T-helper 17 cell (primary cell): ENCODE measurements at places on chromosomes 2 and 18.

GRCh38 chr18:71352618-71353017 lies 1063.8 kb downstream of the SOCS6 start:
- DNase-seq = no peak

- no peak for DNase-seq
Measured at GRCh38 chr2:18475884-18476283, 84.6 kb downstream of the RDH14 start.

- DNase-seq = no peak
Measured at GRCh38 chr2:135043345-135043744, 3.9 kb downstream of the MAP3K19 start.

DNA sequence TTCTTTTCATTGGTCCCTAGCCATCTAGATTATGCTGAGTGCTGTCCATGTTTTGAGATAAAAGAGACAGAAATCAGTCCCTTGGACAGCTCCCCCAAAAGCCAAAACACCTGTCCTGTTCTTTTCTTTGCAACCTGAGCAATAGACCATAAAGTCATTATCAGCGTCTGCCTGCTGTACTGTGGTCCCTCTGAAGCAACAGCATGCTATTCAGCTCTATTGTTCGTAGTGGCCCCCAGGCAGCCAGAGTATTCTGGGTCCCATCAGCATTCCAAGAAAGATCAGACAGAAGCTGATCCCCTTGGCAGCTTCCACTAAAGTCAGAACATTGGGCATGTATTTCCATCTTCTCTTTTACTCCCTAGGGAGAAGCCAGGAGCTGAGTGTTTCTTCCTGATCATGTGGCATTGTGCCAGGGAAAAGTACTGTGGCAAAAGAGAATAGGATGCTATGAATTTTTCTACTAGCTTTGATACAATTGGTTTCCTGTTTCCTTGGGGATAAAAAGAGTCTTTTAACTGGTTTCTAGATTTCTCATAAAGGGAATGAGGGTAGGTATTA lies 33.6 kb upstream of the ZSWIM2 start:
- DNase-seq = no peak

DNA sequence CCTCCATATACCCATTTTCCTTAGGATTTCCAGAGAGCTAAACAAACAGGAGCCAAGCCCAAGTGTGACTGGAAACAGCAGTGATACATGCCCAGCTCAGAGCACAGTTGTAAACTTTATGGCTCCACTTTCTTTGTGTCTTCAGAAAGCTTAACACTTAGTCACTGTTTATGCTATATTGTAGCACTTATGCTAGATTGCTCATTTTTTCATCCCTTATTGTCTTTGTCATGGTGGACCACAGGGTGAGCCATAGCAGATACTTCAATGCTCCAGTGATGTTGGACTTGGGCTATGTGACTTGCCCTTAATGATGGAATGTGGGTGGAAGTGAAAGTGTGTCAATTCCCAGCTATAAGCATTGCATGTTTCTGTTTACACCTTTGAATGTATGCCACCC lies 401.6 kb downstream of the METTL4 start:
- DNase-seq = no peak

- DNase-seq = no peak
Measured at GRCh38 chr2:65411056-65411795, 21.2 kb downstream of the SPRED2 start.

DNA sequence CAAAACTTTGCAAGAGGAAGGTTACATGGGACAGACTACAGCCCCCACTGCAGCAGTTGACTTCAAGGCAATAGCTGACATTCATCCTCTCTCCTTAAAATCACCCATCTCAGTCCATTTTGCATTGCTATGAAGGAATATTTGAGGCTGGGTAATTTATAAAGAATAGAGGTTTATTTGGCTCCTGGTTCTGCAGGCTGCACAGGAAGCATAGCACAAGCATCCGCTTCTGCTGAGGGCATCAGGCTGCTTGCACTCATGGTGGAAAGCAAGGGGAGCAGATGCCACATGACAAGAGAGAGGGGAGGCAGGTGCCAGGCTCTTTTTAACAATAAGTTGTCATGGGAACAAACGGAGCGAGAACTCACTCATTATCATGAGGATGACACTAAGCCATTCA lies 646.0 kb downstream of the ZEB2 start:
- no peak for DNase-seq

DNA sequence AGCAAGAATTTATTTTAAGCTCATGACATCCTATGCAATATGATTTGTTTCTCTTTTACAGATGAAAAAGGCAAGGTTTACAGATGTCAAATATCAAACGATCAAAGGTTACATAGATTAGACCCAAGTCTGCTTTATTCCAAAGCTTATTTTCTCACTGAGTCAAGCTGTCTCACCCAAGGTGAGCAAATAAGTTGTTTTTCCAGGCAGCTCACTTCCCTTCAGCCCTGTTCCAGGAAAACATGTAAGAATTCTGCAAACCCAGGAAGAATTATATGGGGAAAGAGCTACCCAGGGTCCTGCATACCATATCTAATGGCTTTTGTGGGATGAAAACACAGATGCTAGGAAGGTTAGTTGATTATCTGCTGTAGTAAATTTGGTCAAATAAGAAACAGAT lies 57.7 kb upstream of the SCN9A start:
- DNase-seq = no peak

DNA sequence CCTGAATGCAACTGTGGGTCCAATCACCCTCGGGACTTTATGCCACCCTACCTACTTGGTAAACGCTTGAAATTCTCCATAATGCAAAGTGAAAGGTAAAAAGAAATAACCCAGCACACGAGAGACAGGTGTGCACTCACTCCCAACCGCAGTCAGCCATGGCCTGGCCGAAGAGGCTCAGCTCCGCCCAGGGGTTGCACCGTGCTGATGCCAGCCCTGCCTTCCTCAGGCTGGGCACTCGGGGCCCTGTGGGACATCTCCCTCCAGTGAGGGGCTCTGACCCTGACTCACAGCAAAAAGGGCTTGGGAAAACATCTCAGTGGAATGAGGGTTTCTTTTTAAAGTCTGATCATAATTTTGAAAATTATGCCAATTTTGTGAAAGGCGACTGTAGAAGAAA lies 13.3 kb downstream of the SLC66A2 start:
- DNase-seq = no peak

DNA sequence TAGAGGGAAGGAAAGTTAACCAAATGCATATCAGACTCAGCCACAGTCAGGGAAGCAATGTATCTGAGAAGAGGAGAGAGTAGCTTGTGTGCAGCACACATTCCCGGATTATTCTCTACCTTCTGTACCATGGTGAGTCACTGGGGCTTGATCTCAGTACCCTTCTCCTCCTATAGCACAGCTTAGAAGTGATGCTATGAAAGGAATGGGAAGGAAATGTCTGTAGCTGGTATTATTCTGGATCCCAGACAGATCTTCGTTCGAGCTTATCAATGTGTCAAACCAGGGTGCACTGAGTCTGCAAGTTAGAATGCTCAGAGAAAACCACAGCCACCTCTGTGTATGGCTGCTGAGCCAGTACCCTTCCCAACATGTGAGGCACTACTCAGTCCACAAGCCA lies 88.0 kb upstream of the NFU1 start:
- DNase-seq = no peak

DNA sequence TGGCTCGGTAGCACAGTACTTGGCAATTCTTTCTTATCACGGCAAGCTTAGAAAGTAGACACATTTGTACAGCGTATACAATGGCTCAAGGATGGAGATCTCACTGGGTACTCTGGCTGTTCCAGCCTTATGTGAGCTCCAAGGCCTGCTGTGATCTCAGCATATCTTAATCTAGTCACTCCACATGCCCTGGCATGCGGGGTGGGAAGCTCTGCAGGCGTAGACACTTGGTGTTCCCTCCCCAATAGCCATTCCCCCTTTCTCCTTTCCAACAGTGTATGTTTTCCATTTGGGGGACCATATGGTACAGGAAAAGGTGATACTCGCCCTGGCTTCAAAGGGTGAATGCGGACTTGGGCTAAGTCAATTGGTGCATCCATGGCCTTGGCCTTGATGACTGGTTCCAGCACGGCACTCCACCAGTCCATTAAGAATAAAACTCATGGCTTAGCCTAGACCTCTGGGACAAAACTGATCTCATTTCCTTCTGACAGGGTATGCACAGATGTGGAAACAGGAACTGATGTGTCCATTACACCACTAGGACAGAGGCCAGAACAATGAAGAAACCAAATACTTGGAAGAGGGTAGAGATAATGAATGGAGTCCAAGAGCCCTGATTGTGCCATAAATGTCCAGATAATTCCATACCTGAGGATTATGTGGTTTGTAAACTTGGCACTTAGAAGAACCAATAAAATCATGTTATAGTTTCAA lies 28.4 kb downstream of the TGIF1 start:
- no peak for DNase-seq

DNA sequence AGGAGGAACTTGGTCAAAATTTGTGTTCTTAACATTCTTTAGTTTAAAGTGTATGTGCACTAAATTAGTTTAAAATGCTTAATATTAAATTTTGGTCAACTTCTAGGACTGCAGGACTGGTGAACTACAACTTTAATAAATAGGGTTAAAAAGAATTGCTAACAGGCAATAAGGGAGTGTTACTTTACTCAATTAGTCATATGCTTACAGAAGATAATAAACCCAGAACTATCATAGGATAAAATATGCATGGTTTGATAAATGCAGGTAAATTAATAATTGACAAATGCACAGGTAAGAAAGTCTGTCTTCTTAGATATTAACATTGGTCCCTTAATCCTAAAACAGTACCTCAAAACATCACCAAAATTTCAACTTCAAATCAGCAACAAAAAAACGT lies 20.6 kb downstream of the FARSB start:
- DNase-seq = no peak

GRCh38 chr2:235300368-235301201 lies 193.3 kb upstream of the AGAP1 start:
- DNase-seq = no peak

DNA sequence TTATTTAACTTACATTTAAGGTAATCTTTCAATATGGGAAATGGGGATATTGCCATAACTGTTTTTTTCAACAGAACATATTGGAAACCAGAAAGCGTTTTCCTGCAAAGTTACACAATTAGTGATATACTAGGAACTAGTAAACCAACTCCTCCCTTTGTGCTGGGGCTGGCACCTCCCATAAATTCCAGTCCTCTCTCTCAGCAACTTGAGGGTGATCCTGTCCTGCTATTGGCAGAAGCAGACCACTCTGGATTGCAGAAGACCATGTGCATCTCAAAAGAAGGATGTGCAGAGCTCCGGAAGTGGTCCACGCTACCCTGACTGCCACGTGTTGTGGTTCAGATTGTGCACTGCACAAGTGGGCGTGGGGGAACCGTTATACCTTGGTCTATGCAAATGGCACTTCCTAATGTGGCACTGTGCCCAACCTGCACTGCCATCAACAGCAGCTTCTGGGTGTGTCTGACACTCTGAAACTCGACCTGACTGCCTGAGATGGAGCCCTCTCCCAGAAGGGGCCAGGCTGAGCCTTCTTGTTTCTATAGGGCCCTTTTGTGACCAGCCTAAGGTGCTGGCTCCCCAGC lies 219.2 kb downstream of the ZNF516 start:
- no peak for DNase-seq

DNA sequence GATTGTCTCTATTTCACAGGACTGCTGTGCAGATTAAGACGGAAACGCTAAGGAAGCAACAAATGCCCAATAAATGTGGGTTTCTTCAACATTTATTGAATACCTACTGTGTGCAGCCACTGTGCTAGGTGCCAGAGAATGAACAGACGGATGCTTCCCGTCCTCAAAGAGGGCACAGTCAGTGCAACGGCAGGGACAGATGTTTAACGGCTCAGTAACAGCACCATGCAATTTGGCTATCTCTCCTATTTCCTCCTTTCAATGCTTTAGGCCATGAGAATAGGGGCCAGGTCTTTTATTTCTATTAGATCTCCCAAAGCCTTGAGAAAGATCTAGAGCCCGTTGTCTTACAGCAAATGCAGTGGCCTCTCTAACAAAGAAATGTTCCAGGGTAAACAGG lies 7.2 kb downstream of the EDAR start:
- no peak for DNase-seq

DNA sequence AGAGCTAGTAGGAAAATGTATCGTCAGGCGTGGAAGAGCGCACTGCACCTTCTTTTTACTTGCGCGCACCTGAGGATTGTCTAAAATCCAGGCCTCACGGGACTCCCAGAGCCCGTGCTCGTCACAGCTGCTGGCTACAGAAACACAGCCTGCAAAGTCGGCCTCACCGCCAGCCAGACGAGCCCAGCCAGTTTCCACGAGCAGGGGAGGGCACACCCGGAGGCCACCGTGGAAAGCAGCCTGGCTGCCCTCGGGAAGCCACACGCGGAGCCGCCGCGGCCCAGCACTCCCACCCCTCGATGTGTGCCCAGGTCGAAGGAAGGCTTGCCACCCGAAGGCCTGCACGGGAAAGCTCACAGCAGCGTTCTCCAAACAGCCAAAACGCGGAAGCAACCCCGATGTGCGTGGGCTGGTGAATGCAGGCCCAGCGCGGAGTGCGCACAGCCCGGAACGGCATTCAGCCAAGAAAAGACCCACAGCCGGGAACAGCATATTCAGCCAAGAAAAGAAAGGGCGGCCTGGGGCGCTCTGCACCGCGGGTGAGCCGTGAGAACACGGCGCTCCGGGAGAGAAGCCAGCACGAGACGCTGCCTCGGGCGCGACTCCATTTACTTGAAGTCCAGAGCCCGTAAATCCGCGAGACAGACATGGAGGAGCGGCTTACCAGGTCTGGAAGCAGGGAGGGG lies 53.9 kb upstream of the SALL3 start:
- DNase-seq = no peak

DNA sequence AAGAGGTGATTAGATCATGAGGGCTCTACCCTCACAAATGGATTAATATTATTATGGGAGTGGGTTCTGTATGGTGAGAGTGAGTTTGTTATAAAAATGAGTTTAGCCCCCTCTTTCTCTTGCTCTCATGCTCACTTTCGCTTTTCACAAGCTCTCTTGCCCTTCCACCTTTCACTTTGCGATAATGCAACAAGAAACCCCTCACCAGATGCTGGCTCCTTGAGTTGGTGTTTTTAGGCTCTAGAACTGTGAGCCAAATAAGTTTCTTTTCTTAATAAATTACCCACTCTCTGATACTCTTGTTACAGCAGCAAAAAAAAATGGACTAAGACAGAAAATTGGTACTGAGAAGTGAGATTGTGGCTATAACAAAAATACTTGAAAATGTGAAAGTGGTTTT lies 106.5 kb downstream of the EHBP1 start:
- DNase-seq = no peak

- DNase-seq = no peak
Measured at GRCh38 chr2:201111096-201111495, 4.9 kb upstream of the CFLAR start.

GRCh38 chr2:47048801-47049480 lies 106.2 kb downstream of the STPG4 start:
- DNase-seq = no peak

- DNase-seq = no peak
Measured at GRCh38 chr2:6921321-6921922, 4.2 kb downstream of the RNF144A start.

- no peak for DNase-seq
Measured at GRCh38 chr18:37299471-37300304, 265.9 kb downstream of the CELF4 start.

- peak; percentile 47 for DNase-seq
Measured at GRCh38 chr18:24075767-24076597, 61.4 kb downstream of the TTC39C start.
